ENCODE measurements at places on chromosomes 3 and 15.

GRCh38 chr15:30953731-30954378 is 37.6 kb downstream of the MTMR10 start:
- no peak for DNase-seq

GRCh38 chr3:46918634-46919033 is 41.1 kb downstream of the PTH1R start:
- no peak for DNase-seq

DNA sequence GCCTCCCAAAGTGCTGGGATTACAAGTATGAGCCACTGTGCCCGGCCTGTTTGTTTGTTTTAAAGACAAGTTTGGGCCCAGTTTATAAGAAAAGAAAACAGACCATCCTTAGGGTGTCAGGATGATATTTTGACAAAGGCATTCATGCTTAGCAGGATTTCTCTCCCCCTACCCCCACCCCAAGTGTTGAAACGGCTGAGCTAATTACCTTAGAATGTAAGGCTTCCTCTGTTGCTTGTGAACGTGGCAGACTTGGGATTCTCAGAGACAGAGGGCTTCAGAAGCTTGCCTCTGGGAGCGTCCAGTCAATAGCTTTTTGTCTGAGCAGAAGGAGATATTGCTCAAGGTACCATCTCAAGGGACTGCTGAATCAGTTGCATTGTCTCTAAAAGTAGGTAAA is 24.0 kb downstream of the FLNB start:
- DNase-seq = no peak

DNA sequence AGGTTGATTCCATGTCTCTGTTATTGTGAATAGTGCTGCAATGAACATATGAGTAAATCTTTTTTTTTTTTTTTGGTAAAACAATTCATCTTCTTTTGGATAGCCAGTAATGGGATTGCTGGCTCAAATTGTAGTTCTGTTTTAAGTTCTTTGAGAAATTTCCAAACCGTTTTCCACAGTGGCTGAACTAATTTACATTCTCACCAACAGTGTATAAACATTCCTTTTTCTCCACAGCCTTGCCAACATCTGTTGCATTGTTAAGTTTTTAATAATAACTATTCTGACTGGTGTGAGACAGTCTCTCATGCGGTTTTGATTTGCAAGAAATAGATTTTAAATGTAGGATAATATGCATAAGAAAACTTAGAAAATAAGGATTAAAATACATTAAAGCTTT is 279.0 kb upstream of the EPHA3 start:
- no peak for DNase-seq

GRCh38 chr3:84141571-84141970 is 817.2 kb upstream of the CADM2 start:
- DNase-seq = no peak

- no peak for DNase-seq
These were observed 17.9 kb upstream of the TM4SF1 start for GRCh38 chr3:149395107-149396089.
